ENCODE measurements at places on chromosomes 3 and 15.

- peak; percentile 23 for DNase-seq
Observed at GRCh38 chr15:31867536-31868442, 162.5 kb upstream of the CHRNA7 start.

- DNase-seq = no peak
Observed at GRCh38 chr3:142215106-142215505, 10.3 kb downstream of the GK5 start.

DNA sequence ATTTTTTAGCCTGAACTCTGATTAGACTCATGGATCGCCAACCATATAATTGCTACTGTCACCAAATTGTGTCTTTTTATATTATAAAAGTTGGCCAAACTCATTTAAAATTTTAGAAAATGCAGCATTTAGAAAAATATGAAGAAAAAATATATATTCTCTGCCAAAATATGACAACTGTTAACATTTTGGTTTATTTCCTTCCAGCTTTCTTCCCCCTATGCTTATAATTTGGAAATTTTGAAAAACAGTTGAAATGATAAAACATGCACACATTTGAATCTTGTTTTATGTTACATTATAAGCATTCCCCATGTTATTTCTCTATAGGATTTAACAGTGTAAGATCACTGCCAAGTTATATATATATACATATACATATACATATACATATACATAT, 1112.8 kb downstream of the TUSC7 start:
- DNase-seq = no peak

- DNase-seq = no peak
Observed at GRCh38 chr15:77180757-77181156, 109.8 kb upstream of the TSPAN3 start.

DNA sequence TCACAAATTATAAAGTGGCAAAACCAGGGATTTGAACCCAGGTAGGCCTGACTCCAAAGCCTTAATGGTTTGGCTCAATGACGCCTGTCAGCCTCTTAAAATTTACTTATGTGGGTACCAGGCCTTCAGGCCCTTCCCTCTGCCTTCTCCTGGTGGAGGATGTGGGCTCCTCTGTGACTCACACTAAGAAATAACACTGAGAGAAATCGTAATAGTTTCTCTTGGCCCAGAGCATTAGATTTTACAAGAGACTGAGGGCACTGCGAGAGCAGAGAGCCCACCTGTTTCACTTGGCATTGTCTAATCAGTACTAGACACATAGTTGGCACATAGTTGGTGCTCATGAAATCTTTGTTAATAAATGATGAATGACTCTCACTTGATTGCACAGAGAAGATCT, 505.2 kb downstream of the SHQ1 start:
- peak; percentile 9 for DNase-seq

DNA sequence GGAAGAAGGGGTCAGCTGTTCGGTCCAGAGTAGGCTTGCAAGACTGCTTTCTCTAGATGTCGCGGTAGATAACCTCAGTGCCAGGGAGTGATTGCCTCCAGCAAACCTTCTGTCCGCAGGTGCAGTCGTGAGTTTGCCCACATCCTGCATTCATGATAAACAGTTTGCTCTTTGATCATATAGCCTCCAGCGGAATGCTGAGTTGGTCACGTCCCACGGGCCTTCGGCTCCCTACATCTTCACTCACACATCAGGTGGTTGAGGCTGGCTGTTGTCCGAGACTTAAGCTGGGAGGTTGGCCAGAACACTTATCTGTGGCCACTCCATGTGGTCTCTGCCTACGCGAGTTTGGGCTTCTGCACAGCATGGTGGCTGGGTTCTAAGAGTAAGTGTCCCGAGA, 62.1 kb upstream of the NR2C2 start:
- DNase-seq = no peak

GRCh38 chr3:185976977-185977678, 39.3 kb upstream of the TRA2B start:
- DNase-seq = peak; percentile 81

GRCh38 chr3:189677667-189678066, 46.5 kb downstream of the TP63 start:
- DNase-seq = no peak

GRCh38 chr3:37093481-37093880, 80.9 kb downstream of the LRRFIP2 start:
- no peak for DNase-seq

GRCh38 chr3:71288269-71288930, 295.1 kb downstream of the FOXP1 start:
- no peak for DNase-seq
